ENCODE measurements at places on chromosomes 7 and 10.

GRCh38 chr7:132207211-132207610, 369.1 kb downstream of the PLXNA4 start:
- DNase-seq = no peak

DNA sequence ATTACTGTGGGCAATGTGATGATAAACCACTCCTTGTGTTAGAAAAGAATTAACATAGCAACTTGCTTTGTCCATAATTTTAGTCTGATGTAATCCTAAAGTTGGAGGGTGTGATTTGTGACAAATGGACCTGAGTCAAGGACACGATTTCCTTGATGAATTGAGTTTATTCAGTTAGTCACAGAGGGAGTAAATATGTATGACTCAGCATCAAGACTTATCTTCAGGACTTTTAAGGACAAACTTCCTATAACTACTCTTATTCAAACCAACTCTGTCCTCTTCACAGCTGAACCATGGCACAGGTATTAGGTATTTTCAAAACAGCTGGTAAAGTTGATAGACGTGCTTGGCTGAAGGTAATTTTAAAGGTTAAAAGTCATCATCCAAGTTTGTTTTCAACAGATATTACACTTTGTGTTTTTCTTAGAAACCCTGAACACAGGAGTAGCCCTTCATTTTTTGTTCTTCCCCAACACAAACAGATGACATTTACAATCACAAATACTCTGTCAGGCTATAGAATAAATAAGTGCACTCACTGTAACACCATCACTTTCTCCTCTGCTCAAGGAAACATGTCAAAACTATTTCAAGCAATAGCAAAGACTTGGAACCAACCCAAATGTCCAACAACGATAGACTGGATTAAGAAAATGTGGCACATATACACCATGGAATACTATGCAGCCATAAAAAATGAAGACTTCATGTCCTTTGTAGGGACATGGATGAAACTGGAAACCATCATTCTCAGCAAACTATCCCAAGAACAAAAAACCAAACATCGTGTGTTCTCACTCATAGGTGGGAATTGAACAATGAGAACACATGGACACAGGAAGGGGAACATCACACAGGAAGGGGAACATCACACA, 54.5 kb downstream of the COA1 start:
- DNase-seq = no peak

GRCh38 chr10:36540611-36541010, 584.8 kb upstream of the ANKRD30A start:
- DNase-seq = no peak

DNA sequence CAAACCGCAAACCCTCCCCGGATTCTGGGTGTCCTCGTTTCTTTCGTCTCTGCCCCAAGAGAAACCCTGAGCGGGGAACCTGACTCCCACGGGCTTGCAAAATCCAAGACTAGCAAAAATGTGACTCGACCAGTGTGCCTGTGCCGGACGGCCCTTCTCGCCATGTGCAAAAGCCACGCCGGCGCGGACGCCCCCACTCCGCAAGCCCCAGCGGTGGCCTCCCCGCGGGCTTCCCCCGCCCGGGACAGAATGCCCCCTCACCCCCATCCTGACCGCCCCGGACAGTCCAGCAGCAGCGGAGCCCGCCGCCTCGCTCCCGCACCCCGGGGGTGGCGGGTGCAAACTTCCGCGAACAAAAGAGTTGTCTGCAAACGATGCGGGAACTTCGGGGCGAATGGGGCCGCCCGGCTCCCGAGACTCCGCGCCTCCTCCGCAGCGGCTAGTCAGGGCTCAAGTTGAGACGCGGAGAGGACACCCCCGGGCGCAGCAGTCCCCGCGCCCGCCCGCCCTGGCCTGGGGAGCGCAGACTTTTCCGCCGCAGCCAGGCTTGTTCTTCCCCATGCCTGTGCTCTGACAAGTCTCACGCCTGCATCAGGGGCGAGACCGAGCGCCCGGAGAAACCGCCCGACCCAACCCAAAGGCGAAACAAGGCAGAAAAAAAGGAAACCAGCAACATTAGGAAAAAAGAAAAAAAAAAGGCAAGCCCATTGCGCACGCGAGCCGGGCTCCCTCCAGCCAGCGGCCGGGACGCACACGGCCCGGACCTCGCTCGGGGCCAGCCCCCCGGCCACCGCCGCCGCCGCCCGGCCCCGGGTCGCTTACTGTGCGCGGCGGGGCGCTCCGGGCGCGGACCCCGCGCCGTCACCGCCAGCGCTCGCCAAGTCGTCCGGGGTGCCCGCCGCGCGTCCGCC, 732 bp downstream of the FAM53B start:
- DNase-seq = no peak

DNA sequence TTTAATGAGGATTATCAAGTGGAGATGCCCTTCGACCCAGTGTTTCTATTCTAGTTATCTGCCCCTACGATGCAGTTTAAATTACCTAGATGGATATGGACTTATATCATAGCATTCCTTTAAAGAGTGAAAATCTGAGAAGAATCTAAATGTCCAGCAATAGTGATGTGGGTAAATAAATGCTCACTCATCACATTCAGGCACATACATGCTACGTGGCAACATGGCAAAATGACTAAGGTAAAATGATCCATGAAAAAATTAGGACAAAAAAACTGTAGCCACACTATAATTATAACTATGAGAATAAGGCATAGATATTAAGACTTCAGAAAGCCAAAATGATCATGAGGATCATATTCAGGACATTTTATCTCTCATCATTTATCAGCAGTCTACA, 82.4 kb upstream of the PDE1C start:
- DNase-seq = no peak

- DNase-seq = peak; percentile 66
These were observed 103.9 kb downstream of the LRRC18 start for GRCh38 chr10:48835781-48836180.

- DNase-seq = no peak
These were observed 81.7 kb downstream of the DLG5 start for GRCh38 chr10:77844713-77845445.
